Left renal pelvis (tissue), 4 donors: ENCODE measurements at places on chromosomes 7 and 10. TPM values are rescaled to one million over a fixed set of nuclear protein-coding genes. Genes with fewer than 3 reads are reported as not detected.

PTPRE gene
- polyA plus RNA-seq: 6.7 TPM

AZGP1 gene
- polyA plus RNA-seq: 2.5 TPM

NKX2-3 gene
- polyA plus RNA-seq: not detected

UPK3BL1 gene
- 20.2 TPM for polyA plus RNA-seq

OIT3 gene
- polyA plus RNA-seq: 3.4 TPM

HECTD2 gene
- polyA plus RNA-seq: 35.3 TPM

WEE2 gene
- 0.19 TPM for polyA plus RNA-seq

INMT gene
- polyA plus RNA-seq: 1.5 TPM

CNOT4 gene
- polyA plus RNA-seq: 32.6 TPM

PCDH15 gene
- 6.8 TPM for polyA plus RNA-seq

CRTAC1 gene
- 4.4 TPM for polyA plus RNA-seq

TMEM213 gene
- 0.60 TPM for polyA plus RNA-seq

HOXA1 gene
- polyA plus RNA-seq: 2.6 TPM

SPDYE16 gene
- 3.7 TPM for polyA plus RNA-seq

SH2D4B gene
- polyA plus RNA-seq: 0.11 TPM

ITIH5 gene
- 26.5 TPM for polyA plus RNA-seq

TFR2 gene
- 1.5 TPM for polyA plus RNA-seq

LRRC17 gene
- polyA plus RNA-seq: 82.0 TPM

CCDC172 gene
- polyA plus RNA-seq: not detected

SPDYE5 gene
- polyA plus RNA-seq: 1.8 TPM

VPS26A gene
- polyA plus RNA-seq: 95.0 TPM

CD36 gene
- polyA plus RNA-seq: 152 TPM

MOGAT3 gene
- polyA plus RNA-seq: 1.4 TPM

TUBB8 gene
- polyA plus RNA-seq: 0.63 TPM

DPYSL4 gene
- 19.4 TPM for polyA plus RNA-seq

TSC22D4 gene
- 29.1 TPM for polyA plus RNA-seq

UBE2D1 gene
- 35.5 TPM for polyA plus RNA-seq

CTAGE4 gene
- 8.0 TPM for polyA plus RNA-seq

TRAPPC14 gene
- 32.2 TPM for polyA plus RNA-seq

PDLIM1 gene
- polyA plus RNA-seq: 73.2 TPM

NCF1 gene
- polyA plus RNA-seq: 1.4 TPM

CDNF gene
- 2.1 TPM for polyA plus RNA-seq

OPN1SW gene
- 1.3 TPM for polyA plus RNA-seq

ASB10 gene
- not detected for polyA plus RNA-seq

TRIM74 gene
- 2.0 TPM for polyA plus RNA-seq

HMX3 gene
- polyA plus RNA-seq: 0.21 TPM

AFAP1L2 gene
- polyA plus RNA-seq: 41.7 TPM

FOXI2 gene
- 2.3 TPM for polyA plus RNA-seq

ZNF804B gene
- 0.64 TPM for polyA plus RNA-seq

ACTL6B gene
- polyA plus RNA-seq: 0.22 TPM

NFKB2 gene
- polyA plus RNA-seq: 16.9 TPM

PNLIPRP1 gene
- 0.16 TPM for polyA plus RNA-seq

ARMS2 gene
- polyA plus RNA-seq: 0.22 TPM

MKI67 gene
- polyA plus RNA-seq: 51.6 TPM

LEP gene
- polyA plus RNA-seq: 0.36 TPM

PDE6C gene
- 2.5 TPM for polyA plus RNA-seq

TRIM8 gene
- polyA plus RNA-seq: 146 TPM

FZD1 gene
- 73.1 TPM for polyA plus RNA-seq

NXPH1 gene
- polyA plus RNA-seq: 0.39 TPM

TMEM229A gene
- 0.09 TPM for polyA plus RNA-seq

LIPM gene
- not detected for polyA plus RNA-seq
